ENCODE measurements at places on chromosomes 6 and 20.

- no peak for DNase-seq
These were observed 145.7 kb upstream of the PHACTR3 start for GRCh38 chr20:59458645-59459044.

DNA sequence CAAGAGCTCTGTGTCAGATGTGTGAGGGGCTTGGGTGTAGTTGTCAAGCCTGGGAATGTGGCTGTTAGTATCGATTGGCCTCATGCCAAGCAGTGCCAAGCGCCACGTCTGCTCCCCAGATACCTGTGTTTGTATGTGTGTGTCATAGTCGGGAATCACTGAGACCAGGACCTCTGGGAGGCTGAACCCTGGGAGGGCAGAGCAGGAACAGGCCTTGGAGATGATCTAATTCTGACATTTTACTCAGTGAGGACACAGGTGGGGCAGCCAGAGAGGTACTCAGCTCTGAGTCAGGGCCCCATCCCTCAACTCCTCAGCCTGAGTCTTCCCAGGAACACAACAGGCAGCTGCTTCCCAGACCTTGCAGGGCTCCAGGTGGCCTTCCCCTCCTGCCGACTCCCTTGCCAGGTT is 51.2 kb upstream of the FANCE start:
- no peak for DNase-seq

DNA sequence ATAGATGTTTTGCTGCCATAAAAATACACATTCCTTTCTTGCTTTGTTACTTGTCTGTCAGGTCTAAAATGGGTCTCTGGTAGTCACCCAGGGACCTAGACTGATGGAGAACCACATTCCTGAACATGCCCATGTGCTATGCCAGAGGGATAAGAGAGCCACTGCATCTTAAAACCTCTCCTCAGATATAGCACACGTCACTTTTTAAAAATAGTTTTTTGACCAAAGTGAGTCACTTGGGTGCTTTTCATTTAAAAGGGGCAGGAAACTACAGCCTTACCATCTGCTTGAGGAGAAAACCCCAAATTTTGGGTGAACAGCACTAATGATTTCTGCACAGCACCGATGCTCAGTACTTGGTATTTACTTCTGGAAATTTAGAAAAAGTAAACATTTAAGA is 197.8 kb downstream of the OGFRL1 start:
- no peak for DNase-seq

- no peak for DNase-seq
These were observed 49.3 kb downstream of the PCSK2 start for GRCh38 chr20:17276101-17276500.

DNA sequence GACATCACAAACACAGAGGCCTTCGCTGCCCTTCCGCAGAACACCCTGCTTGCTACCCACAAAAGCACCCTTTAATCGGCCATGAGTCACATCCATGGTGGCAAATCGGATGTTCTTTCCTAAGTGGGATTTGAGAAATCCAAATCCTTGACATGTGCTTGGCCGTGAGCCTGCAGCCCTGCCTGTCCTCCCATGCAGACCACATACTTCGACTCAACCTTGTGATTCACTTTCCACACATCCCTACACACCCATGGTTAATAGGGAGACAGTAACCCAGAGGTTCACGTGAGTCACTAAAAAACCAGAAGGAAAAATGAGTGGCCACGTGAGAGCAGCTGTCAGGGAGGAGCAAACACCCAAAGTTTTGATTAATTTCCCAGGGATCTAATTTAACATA is 19.4 kb downstream of the RAMACL start:
- DNase-seq: no peak

GRCh38 chr6:154503658-154504057 is 6.8 kb downstream of the CNKSR3 start:
- DNase-seq: no peak

GRCh38 chr6:107832151-107833056 is 8.3 kb upstream of the SCML4 start:
- no peak for DNase-seq

Measured in activated CD4-positive, alpha-beta T cell treated with anti-CD3 and anti-CD28 coated beads, Interleukin-2, amount 50 U/mL, for 1 hour (primary cell).